ENCODE measurements at places on chromosomes 1 and 21.

- peak; percentile 19 for DNase-seq
Observed at GRCh38 chr1:144551107-144551542, 41.6 kb upstream of the PPIAL4F start.

DNA sequence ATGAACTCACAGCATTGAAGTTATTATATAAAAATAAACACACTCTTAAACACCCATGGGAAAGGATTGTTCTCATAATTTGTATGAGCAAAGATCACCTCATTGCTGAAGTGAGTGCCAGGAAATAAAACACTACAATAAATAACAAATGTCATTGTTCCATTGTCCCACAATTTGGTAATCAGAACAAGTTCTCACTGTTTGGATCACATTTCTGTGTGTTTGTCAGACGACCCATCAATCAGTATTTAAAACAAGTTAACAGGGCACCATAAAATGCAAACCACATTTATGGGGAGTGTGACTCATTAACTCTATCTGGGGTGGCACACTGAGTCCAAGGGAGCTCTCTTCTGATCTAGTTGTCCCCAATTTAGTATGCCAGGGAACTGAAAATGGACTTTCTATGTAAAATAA, 124.5 kb downstream of the PTPRC start:
- no peak for DNase-seq

GRCh38 chr1:184530226-184530625, 143.4 kb downstream of the C1orf21 start:
- no peak for DNase-seq

- DNase-seq = peak; percentile 71
Observed at GRCh38 chr1:54408147-54409066, 2.2 kb upstream of the SSBP3 start.

DNA sequence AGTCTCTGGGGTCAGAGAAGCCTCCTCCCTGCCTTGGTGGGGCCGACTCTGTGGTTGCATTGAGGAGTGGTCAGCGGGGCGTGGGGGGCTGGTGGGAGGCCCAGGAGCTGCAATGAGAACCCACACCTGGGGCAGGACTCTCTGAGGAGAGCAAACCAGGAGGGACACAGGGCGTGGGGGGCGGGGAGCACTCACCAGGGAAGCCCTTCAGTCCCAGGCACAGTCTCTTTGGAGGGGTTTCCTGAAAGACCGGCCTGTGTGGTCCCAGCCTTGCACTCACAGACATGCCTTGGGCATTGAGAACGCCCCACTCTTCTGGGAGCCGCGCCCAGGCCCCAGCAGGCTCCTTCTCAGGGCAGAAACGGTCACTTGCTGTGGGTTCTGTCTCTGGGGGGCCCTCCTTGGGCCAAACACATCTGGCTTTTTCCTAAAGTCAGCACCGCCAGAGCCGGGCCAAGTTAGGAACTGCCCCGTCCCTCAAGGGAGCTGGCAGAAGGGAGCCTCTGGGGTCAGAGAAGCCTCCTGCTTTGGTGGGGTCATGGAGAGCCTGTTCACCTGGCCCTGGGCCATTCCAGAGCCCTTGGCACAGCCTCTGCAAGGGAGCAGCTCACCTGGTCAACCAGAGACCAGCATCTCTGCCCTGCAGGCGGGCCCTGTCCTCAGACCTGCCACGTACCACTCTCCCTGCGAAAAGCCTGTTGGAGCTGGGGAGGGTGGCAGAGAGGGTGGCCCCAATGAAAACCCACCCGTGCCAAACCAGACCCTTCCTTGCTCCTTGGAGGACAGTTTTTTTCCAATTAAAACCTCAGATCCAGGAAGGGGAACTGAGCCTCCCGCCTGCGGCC, 59.9 kb upstream of the TTC34 start:
- no peak for DNase-seq

DNA sequence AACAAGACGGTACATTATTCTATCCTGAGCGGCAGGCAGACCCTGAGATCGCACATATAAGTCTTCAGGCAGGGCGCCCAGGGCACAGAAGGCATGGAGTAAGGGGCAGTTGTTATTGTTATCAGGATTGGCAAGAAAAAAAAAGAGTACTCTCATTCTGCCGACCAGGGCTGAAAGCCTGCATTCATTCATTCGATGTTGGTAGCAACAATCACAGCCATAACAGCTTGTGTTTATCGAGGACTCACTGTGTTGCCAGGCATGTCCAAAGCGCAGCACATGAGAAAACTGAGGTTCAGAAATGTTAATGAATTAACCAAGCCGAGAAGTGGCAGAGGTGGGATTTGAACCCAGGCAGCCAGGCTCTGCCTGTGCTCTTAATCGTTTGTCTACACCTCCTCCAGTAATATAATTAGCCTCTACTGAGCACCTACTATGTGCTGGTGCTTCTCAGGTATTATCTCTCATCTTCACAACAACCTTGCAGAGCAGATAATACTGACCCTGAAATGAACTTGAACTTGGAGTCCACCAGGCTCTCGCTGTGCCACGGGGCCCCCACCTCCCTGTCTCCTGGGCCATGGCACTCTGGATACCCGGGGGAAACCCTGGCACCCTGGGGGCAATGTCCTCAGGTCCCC, 56.2 kb downstream of the TAS1R2 start:
- DNase-seq = no peak

DNA sequence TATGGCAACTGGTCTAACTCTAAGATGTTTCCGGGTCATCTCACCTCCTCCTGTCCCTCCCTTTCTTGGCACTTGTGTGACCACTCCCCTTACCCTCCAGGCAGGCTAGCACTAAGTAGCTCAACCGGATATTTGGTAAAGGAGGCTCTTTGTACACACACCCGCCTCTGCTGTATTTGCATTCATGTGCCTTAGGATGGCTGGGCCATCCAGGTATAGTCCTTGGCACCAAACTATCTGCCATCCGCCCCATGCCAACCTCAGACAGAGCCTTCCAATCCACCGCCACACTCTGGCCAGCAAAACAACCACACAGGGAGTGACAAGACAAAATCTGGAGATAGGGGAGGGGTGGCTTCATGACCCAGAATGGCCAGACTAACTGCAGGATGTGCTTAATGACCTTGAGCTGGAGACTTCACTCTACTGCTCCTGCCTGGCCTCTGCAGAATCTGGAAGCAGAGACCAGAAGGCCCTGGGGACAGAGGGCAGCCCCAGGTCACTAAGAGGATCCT, 59.5 kb downstream of the CDK18 start:
- no peak for DNase-seq

DNA sequence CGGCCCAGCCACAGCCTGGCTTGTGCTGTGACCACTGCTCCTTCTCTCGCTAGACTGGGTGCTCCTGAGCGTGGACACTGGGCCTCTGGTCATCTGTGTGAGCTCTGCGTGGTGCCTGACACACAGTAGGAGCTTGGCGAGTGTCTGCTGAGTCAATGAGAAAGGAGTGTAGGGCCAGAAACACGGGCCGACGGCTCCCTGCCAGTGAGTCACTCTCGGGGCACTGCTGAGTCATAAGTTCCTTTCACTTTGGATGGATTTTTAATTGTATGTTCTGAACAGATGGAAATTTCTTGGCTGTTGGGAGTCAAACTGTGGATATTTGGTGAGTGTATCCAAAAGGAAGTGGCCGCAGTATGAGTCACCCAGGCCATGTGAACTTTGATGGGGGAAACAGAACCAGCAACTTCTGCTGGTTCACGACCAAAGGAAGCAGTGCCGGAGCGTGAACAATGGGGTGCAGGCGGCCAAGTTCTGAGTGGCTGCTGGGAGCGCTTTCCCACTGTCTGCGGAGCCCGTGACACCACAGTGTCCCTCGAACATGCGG, 41.0 kb upstream of the COL18A1 start:
- peak; percentile 19 for DNase-seq

DNA sequence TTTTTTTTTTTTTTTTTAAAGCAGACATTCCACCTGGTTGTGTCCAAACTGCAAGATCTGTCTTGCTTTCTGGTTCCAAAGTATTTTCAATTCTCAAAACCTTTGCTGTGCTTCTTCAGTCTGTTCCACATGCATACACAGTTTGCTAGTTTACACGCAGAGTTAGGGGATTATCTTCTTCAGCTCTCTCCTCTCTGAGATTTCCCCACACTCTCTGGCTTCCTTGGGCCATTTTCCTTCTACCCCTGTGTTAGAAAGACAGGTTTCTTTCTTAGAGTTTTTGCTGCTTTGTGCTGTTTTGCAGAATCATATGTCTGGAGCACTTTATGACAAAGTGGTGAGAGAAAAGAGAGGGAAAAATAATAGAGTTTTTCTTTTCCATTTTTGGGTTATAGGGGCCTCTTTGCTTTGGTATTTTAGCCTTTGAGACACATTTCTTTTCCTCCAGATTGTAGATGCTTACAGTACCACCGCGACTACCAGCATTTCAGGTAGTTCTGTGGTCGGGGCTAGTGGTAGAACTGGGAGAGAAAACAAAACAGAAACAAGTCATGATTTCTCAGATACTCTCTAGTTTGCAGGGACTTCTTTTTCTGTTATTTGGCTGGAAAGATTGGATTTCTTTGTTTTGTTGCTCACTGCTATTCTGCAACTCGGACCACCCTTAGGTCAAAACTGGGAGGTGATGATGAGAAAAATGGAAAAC, 66.3 kb downstream of the RABGAP1L start:
- peak; percentile 27 for DNase-seq

DNA sequence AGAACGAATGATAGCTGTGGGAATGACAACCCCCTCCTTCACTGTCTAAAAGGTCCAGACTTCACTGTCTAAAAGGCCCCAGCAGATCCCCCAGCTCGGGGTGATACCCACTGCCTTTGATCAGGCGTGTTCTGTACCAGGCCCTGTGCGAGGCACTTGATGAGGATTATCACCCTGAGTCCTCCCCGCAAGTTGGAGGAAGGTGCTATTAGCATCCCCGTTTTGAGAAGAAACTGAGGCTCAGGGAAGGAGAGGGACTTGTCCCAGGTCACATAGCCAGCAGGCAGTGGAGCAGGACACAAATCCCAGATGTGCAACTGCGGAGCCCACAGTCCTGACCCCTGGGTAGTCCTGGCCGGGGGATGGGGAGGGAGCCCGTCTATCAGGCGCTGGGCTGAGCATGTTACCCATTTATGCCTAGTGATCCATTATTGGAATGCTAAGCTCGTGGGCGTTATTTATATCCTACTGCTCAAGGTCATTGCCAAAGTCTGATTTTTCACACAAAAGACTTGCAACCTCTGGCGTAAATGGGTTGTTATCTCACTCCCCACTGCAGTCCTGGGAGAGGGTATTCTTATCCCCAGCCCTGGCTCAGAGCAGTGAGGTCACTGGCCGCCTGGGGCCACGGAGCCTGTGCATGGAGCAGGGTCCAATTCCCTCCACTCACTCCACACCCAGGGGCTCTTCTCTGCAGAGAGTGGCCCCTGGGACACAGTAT, 722.2 kb downstream of the MATN1 start:
- no peak for DNase-seq

DNA sequence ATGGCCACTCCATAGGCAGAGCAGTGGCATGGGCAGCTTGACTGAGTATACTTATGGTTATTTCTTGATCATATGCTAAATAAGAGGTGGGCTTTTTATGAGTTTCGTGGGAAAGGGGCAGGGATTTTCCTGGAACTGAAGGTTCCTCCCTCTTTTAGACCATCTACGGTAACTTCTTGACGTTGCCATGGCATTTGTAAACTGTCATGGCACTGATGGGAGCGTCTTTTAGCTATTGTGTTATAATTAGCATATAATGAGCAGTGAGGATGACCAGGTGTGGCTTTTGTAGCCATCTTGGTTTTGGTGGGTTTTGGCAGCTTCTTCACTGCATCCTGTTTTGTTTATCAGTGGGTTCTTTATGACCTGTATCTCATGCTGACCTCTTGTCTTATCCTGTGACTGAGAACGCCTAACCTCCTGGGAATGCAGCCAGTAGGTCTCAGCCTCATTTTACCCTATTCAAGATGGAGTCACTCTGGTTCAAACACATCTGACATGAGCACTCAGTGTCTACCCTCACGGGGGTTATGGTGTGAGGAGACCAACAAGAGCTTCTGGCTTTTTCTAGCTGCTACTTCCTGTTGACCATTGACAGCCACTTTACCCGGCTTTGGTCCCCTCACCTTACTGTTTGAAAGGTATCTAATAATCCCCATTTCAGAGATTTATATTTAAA, 71.7 kb downstream of the GALNT2 start:
- no peak for DNase-seq

DNA sequence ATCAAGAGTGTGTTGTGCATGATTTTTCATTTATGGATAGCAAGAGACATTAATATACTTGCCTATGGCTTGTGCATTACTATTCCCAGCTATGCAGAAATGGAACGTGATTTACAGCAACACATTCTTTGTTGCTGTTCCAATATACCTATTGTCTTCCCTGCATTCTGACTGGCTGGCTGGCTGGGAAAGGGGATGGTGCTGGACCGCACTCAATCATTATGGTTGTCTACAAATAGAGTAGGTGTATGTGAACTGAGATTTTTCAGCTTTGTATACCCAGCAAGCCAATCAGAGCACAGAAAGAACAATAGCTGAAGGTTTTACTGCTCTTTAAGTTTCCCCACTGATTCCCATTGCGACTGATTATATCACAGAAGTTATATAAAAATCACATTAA, 167.5 kb downstream of the ATG4C start:
- DNase-seq = no peak

- DNase-seq = no peak
Observed at GRCh38 chr1:156508955-156509234, 8.3 kb upstream of the MEF2D start.

- DNase-seq = peak; percentile 41
Observed at GRCh38 chr1:28887419-28887834, 26.9 kb upstream of the EPB41 start.

GRCh38 chr1:85894651-85895050, 186.4 kb upstream of the ZNHIT6 start:
- DNase-seq = peak; percentile 1

GRCh38 chr1:234665975-234666605, 56.1 kb upstream of the IRF2BP2 start:
- DNase-seq = peak; percentile 9

- no peak for DNase-seq
Observed at GRCh38 chr1:219581766-219582165, 31.1 kb downstream of the ZC3H11B start.

GRCh38 chr1:59391212-59392179, 94.6 kb downstream of the FGGY start:
- no peak for DNase-seq

GRCh38 chr1:167782946-167783345, 61.2 kb downstream of the MPZL1 start:
- DNase-seq = no peak

Measured in trophoblast cell (in vitro differentiated cells and primary cell).